ENCODE measurements at places on chromosomes 2 and 18.

DNA sequence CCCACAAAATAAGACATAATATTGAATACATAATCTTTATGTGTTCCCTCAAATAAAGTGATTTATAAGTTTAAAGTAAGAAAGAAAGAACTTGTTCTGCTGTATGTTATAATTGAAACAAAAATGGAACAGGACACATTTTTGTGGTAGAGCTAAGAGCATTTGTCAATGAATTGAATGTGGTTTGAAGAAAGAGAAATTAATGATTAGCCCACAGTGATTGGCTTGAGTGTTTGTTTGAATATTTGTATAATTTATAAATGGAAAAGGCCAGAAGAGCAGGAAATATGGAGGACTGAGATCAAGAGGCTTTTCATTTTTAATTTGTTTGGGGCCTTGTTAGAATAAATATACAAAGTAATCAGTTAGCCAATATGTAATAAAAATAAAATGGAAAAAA lies 395.1 kb upstream of the CDH19 start:
- DNase-seq = no peak

DNA sequence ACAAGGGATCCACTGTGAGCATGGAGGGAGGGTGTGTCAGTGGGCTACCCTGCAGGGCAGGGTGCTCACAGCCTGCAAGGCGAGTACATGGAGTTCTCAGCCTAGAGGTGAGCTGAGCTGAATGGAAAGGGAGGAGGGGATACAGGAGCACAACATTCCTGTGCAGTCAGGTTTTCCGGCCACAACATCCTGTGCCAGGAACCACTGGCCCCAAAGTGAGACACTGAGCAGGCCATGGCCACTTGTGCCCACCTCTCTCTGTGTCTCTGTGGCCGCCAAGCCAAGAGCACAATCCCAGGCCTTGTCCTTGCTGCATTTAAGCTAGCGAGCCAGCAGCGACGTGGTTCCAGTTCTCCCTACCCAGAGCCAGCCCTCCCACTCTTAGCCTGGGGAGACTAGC lies 6.1 kb downstream of the DOK1 start:
- DNase-seq = no peak

DNA sequence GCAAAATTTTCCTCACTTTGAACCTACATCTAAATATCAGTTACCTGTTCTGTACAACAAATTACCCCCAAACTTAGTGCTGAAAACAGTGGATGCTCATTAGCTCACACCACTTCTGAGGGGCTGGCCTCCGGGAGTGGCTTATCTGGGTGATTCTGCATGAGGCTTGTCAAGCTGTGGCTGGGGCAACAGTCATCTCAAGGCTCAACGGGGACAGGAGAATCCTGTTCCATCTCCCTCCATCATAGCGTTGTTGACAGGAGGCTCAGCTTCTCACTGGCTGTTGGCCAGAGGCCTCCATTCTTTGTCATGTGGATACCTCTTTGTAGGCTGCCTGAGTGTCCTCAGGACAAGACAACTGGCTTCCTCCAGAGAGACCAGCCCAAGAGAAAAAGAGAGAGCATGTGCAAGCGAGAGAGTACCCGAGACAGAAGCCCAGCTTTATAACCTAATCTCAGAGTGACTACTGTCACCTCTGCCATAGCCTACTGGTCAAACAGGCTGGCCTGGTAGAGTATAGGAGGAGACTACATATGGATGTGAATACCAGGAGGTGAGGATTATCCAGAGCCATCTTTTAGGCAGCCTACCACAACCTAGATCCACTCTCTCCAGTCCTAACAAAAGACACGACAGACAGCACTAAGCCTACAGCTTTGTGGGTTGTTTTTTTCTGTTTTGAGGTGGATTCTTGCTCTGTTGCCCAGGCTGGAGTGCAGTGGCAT lies 79.1 kb downstream of the AOX1 start:
- DNase-seq = no peak

GRCh38 chr2:17538022-17538843 lies 2.3 kb upstream of the VSNL1 start:
- DNase-seq = no peak

DNA sequence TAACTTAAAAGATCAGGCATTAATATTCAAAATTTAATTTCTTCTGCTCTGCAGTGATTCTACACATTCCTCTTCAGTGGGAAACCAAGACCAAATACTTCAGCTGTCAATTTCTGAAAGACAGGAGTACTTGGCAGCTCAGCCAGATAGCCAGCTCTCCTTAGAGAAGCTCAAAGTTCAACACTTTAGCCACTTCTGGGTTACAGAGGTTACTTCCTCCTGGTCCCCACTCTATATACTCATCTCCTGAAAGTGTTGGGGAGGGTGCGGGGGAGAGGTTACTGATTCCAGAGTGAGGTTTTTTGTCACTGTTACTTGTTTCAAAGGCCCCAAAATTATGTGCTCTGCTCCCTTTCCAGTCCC lies 4.1 kb downstream of the CYTIP start:
- DNase-seq = no peak

DNA sequence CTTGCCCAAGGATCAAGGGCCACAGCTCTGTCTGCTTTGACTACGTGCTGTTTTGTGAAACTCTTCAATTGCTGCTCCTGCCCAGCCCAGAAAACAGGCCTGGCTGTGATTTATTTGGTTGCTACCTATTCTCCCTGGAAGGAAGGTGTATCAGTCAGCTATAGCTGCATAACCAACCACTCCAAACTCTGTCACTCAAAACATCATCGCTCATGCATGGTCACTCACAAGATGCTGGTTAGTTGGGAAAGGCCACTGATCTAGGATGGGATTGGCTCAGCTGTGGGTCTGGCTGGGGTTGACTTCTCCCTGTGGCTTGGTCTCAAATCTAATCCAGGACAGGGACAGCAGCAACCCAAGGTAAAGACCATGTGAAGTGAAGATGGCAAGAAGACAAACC lies 14.6 kb downstream of the TEX51 start:
- no peak for DNase-seq

DNA sequence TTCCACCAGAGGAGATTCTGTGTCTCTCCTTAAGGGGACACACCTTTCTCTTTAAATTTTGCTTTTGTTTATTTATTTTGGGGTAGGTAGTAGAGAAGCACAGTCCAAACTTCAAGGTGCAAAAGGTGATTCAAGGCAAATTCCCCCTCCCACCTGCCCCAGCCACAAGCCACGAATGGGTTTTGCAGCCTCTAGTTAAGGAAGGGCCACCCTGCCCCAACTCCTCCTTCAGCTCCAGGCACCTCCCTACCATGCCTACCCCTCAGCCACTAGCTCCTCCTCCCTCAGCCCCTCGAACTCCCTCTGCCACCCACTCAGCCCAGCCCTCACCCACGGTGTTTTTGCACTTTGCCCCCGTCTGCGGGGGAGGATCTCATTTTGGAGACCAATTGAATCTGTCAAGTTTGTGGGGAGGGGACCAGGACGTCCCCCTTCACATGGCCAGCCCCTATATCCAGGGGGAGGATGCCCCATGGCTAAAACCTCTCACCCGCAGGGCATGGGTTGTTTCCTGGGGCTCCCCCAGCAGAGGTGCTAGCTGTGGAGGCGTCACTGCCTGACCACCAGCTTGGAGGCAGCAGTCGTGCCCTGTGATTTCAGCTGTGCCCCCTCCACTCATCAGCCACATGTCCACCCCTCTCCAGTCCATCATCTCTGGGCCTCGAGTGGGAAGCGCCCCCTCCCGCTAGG lies 4.5 kb downstream of the HAAO start:
- no peak for DNase-seq

DNA sequence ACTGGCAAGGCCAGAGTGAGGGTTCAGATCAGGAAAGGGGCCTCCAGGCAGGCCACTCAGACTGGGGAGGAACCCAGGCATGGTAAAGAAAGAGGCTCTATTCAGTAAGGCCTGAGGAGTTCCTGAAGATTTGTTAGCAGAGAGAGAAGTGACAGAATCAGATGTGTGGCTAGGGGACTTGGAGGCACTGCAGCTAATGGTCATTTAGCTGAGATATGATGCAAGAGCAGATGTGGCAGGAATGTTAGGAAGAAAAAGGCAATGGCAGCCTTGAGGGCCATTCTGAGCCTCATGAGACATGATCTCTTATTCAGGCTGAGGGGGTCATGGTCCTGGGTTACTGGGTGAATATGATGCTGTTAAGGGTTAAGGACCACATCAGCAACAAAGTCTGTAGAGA lies 73.4 kb downstream of the CCDC93 start:
- DNase-seq = no peak

GRCh38 chr18:22098563-22098989 lies 70.8 kb upstream of the GATA6 start:
- no peak for DNase-seq

GRCh38 chr2:27117995-27118524 lies 868 bp downstream of the CGREF1 start:
- DNase-seq = no peak

- no peak for DNase-seq
Measured at GRCh38 chr2:26088038-26088643, 54.3 kb downstream of the RAB10 start.

DNA sequence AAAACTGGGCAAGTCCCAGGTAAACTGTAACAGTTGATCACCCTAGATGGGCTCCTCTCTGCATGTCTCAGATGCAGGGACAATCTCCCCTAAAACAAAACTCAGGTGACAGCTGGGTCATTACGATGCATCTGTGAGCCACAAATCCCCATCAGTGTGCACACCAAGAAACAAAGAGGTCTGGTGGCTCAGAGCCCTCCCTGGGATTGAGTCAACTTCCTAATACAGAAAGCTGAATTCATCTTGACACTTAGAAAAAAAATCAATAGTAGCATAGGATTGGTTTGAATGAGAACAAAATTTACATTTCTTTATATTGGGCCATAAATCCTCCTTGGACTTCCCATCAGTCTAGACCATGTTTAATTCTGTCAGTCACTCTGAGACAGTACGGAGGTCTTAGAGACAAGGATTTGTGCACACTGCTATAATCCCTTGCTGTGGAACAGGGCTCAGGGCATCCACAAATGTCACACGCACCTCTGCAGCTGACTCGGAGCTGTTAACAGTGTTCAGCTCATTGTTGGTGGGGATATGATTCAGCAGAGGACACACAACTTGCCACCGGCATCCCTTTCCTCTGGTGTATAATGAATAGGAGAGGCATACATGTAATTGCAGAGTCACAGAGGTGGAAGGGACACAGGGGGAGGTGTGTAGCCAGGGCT lies 44.5 kb upstream of the DAPL1 start:
- no peak for DNase-seq

DNA sequence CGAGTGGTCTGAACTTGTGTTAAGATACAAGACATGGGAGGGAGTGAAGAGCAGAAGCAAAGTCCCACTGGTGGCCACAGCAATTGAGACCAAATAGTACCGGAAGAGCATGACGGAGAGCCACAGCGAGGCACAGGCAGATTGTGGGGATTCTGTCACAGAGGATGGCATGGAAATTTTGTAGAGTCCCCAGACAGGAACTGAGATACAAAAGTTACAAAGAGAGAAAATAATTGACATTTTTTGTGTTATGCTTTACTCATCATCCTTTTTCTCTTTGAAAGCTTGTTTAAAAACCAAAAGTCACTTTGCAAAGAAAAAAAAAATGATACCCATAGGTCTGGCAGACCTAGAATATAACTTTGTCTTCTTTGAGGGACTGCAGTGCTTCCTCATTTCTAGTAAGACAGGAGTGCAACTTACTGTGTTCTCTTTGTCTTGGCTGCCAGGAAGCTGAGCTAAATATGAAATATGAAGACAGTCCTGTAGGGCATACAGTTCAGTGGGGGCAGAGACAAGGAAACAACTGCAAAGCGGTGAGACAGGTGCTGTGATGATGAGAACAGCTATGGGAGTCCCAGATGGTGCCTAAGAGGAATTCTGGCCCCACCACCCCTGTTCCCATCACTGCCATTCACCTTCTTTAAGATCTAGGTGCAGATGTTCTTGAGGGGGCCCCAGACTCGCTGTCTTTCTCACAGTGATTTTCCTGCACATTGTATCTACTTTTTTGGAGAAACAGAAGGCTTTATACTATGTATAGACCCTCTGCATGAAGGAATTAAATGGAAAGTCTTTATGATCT lies 5.2 kb downstream of the ARHGAP25 start:
- DNase-seq = no peak

- no peak for DNase-seq
Measured at GRCh38 chr2:195687320-195688086, 30.5 kb downstream of the SLC39A10 start.

- DNase-seq = no peak
Measured at GRCh38 chr2:180196419-180196977, 189.4 kb upstream of the CWC22 start.

DNA sequence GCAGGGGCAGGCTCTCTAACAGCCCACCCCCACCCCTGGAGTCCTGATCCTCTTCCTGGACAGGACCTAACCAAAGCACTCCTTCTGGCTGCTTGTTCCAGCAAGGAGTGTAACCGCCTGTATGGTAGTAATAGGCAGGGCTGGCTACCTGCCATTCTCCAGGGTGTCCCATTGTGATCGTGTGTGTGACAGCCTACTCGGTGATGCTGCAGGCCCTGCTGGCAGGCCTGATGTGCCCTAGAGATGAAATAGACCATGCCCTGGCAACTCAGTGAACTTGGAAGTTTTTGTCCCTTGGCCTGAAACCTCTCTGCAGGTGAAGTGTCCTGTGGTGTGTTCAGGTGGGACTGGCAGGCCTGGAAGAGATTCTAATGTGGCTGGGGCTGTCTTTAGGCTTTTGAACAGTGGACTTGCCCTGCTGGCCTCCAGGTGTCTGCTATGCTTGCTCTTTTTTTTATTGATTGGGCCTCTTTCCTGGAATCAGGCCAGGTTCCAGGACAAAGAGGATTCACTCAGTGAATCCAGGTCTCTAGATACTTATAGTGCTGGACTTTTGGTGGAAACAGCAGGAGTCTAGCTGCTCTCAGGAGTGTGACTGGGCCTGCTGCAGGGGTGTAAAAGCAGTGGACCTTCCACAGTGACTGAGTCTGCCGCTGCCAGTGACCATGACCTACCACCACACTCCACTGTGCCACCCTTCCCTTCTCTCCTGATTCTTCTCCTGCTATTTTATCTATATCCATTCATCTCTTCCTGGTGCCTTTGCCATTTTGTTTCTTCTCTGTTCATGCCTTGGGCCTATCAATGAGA lies 132.1 kb downstream of the CTIF start:
- no peak for DNase-seq

DNA sequence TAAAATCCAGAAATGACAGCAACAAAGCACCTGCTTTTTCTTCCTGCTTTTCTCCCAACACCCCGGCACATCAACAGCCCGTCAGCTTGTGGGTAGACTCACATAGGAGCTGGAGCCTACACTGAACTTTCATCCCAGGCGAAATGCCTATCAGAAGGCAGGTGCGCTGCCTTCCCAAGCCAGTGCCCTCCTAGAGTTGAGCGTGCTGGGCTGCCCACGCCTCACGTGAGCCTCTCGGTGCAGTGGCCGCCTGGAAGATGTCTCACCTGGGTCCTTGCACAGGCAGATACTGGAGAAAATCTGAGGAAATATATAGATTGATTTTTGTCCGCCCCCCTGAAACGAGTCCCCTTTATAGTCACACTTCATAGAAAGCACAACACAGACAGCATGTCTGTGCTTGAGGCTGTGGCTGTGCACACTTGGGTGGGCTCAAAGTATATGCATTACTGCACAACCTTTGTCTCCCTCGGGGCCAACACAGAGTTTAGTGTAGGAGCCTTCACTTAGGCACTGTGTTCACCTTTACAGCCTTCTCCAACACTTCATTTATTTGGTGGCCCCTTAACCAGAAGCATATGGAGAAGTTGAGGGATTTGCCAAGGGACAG lies 112.5 kb downstream of the SMAD7 start:
- no peak for DNase-seq
